ENCODE measurements at places on chromosomes 7 and 10.

- peak; percentile 56 for DNase-seq
Observed at GRCh38 chr10:19749185-19749729, 67.0 kb upstream of the PLXDC2 start.

DNA sequence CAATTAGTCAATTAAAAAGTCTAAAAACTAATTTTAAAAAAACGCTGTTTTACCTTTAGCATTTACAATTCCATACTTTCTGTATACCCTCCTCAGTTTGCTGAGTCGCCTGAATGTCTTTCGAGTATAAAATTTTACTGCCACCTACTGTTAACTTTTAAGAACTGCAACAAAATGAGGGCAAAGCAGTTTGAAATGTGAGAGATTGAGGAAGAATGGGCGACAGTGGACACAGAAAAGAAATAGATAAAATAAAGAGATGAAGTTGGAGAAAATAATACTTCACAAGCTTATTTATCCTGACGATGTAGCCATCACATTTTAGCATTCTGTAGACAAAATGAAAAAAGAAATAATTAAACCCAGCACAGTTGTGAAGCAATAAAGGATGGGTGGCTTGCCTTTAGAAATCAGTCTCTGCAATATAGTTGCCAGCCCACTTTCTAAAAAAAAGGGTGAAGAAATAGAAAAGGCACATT lies 110.8 kb upstream of the PTN start:
- DNase-seq: peak; percentile 51

- DNase-seq: peak; percentile 55
Observed at GRCh38 chr10:3067118-3067858, at the start of gene PFKP. TSS of gene PFKP (plus strand) at chr10:3067548. CDS start at chr10:3067596, 48 bp downstream.

GRCh38 chr7:130228840-130229502 lies 21.3 kb downstream of the SSMEM1 start:
- DNase-seq: no peak

- DNase-seq: peak; percentile 45
Observed at GRCh38 chr7:45574669-45575500, 717 bp downstream of the ADCY1 start.

DNA sequence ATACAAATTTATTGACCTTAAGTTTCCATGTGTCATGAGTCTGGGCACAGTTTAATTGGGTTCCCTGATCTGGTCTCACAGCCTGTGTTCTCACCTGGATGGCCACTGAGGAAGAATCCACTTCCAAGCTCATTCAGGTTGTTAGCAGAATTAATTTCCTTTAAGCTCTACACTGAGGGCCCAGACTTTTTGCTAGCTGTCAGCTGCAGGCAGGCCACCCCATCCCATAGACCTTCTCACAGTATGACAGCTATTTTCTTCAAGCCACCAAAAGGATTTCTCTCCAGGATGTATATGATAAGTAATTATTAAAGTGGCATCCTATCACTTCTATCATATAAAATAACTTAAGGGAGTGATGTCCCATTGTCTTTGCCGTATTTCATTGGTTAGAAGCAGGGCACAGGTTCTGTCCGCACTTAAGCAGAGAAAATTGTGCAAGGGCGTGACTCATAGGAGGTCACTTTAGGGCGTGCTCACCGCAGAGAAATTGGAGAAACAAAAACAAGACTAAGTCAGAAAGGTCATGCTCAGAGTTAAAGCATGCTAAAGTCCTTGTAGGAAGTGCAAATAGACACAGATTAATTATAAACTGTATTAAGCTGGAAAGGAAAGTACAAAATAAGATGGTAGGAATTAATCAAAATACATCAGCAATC lies 109.9 kb downstream of the AHR start:
- peak; percentile 95 for DNase-seq

- DNase-seq: no peak
Observed at GRCh38 chr7:74221713-74222112, 11.9 kb downstream of the LAT2 start.

- DNase-seq: no peak
Observed at GRCh38 chr10:100468978-100469377, 6.2 kb downstream of the WNT8B start.
